ENCODE measurements at places on chromosomes 3 and 15.

DNA sequence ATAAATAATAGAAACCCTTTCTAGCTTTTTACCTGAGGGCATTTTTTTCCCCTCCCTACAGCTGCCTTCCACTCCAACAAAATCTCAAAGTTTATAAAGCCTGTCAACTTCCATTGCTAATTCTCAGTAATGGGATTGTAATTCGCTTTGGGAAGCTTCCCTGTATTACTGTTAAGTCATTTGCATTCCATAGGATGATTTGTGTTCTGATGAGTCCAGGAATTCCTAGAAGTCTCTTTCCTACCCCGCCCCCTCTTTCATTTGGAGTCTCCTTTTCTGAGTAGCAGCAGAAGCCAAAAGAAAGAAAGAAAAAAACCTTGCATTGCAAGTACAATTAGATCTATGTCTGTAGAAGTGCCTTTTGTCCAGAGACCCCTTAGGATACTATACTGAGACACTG lies 1033.3 kb downstream of the IGSF11 start:
- DNase-seq: no peak

DNA sequence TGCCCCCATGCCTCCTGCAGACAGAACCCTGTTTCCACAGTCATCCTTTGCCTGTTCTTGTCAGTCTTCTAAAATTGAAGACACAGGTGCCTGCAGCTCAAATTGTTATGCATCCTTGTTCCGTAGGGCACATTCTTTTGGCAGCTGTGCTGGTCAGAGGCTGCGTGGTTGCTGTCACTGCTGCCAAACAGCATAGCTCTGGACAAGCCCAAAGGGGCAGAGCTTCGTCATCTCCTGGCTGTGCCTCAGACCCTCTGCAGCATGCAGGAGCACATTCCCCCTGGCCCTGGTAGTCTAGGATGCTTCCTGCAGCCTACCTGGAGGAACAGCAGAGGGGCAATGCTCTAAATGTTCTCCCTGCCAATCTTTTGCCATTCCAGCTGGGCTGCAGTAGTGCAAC lies 2.1 kb upstream of the FBXL22 start:
- no peak for DNase-seq

DNA sequence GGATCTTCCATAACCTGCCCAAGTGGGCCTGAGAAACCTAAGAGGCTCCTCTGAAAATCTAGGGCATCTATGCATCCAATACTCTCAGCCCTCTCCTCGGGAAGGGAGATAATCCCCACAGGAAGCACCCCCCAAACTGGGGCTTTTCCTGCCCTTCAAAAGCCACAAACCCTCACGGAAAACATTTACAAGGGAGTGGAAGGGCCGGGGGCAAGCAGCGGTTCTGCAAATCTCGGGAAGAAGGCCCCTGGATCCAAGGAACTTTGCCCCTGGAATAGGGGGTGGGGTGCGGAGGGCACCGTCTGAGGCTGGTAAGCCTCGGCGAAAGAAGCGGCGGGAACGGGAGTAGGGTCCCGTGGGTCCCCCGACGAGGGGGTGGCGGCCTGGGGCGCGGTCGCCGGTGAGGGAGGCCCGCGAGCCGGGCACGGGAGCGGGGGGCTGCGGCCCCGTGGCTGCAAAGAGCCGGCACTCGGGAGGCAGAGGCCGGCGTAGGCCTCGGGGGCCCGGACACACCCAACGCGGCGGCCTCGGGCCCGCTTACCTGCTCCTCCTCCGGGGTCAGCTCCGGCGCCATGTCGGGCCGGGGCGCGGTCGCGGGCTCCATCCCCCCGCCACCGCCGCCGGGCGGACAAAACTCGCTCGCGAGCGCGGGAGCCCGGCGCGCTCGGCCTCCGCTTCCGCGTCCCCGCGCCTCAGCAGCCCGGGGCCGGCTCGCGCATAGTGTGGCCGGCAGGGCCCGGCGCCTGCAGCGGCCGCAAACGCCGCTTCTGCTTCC lies 755 bp downstream of the PTPN9 start:
- peak; percentile 2 for DNase-seq

DNA sequence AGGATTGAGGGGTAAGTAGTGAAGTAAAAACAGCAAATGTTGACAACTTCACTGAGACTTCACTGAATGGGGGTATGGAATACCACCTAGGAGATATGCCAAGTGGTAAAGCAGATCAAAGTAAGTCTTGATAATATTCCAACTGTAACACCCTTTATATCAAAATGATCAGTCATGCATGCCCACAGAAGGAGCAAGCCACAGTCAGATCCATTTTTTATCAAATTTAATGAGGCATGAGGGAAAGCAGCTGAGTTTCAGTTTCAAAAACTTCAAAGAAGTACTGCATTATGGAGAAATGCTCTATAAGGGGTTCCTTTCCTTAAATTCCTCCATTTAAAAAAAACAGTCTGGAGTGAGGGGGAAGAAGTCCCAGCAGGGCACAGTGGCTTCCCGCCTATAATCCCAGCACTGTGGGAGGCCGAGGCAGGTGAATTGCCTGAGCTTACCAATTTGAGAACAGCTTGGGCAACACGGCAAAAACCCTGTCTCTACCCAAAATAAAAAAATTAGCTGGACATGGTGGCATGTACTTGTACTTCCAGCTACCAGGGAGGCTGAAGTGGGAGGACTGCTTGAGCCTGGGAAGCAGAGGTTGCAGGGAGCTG lies 56.9 kb downstream of the TJP1 start:
- DNase-seq: no peak

- no peak for DNase-seq
Observed at GRCh38 chr15:98147415-98147814, 186.9 kb downstream of the ARRDC4 start.

- DNase-seq: no peak
Observed at GRCh38 chr3:45337839-45338470, 50.4 kb upstream of the LARS2 start.

DNA sequence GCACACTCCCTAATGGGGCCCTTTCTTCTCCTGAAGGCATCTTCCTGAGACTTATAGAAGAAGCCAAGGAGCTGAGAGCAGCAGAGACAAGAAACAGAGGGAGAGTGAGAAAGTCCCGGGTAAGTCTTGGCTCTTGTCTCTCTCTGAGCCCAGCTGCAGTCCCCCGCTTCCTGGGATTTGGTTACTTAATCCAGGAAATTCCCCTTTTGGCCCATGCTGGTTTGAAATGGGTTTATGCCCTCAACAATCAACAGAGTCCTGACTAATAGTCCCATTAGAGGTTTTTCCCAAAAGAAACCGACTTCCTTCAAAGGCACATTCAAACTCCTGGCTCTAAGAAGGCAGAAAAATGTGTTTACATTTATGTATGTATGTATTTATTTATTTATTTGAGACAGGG lies 22.0 kb downstream of the TMEM158 start:
- no peak for DNase-seq

- DNase-seq: no peak
Observed at GRCh38 chr3:142916605-142917004, 27.7 kb upstream of the PCOLCE2 start.

GRCh38 chr3:30648670-30649357 lies 42.4 kb downstream of the TGFBR2 start:
- no peak for DNase-seq

DNA sequence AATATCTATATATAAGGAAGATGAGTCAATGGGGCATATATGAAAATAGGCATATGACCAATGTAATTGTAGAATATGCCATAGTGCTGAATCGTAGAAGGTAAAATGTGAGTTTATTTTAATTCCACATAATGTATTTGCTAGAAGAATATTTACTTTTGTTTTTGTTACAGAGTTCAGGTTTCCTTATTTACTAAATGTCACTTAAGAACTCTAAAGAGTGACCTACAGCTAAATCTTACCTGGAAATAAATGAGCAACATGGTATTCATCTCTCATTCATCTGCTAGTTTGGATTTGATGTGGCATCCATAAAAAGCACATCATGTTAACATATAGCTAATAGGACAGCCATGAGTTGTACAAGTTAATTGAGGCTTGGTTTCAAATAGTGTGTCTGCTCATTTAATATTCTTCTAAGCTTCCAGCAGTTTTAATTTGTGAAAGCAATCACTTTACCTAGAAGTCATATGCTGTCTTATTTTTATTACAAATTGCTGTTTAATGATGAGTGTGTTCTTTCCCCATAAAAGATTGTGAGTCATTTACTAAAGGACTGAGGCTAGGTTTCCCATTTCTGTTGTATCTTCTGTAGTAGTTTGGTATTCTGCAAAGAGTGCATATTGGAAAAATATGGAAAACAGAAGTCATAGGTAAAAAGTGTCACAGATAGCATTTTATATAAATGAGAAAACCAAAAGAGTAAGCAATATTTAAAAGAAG lies 222.1 kb upstream of the POU1F1 start:
- no peak for DNase-seq

GRCh38 chr15:39820050-39820602 lies 37.5 kb upstream of the FSIP1 start:
- DNase-seq: no peak

DNA sequence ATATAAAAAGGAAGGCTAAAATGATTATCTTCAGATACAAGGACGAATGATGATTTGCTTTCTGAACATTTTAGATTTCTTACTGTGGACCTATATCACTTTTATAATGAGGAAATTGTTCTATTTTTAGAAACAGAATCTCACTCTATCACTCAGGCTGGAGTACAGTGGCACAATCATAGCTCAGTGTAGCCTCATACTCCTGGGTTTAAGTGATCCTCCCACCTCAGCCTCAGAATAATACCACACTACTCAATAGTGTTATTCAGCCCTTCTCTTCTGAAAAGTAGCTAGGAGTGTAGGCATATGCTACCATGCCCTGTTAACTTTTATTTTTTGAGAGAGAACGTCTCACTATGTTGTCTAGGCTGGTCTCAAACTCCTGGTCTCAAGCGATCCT lies 15.8 kb downstream of the DNAJC13 start:
- DNase-seq: no peak

GRCh38 chr3:132265028-132265427 lies 52.2 kb upstream of the ACP3 start:
- DNase-seq: no peak

- no peak for DNase-seq
Observed at GRCh38 chr3:184325715-184326369, 11.4 kb downstream of the EIF4G1 start.
